ENCODE measurements at places on chromosomes 2 and 18. TPM values are rescaled to one million over a fixed set of nuclear protein-coding genes. Genes with fewer than 3 reads are reported as not detected.

DNA sequence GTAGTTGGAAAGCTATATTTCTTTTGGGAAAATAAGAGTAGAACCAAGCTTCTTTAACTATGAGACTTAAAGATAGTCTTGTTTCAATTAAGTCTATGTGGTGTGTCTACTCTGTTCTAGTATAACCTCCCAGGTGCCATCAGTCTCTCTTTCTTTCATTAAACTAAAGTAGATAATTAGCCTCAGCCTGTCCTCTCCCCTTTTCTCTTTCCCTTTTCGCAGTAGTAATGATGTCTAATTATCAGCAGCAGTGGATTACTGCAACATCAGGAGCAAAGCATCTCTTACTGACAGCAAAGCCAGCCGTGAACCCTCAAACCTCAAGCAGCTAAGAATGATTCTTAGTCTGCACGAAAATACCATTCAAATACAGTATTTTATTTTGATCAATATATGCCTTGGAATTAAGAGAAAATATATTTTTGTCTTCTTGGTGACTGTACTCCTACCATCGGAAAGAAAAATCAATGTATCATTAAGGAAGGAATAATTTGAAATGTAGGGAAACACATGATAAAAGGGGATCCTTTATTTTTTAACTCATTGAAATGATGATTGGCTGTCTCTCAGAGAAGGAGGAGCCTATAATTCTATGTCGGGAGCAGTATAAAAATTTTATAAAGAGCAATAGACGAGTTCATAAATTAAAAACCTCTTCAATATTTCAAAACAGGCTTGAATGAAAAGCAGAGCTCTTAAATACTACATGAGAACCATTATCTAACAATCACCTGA, 4.5 kb downstream of the NOL4 start:
- no peak for DNase-seq

DNA sequence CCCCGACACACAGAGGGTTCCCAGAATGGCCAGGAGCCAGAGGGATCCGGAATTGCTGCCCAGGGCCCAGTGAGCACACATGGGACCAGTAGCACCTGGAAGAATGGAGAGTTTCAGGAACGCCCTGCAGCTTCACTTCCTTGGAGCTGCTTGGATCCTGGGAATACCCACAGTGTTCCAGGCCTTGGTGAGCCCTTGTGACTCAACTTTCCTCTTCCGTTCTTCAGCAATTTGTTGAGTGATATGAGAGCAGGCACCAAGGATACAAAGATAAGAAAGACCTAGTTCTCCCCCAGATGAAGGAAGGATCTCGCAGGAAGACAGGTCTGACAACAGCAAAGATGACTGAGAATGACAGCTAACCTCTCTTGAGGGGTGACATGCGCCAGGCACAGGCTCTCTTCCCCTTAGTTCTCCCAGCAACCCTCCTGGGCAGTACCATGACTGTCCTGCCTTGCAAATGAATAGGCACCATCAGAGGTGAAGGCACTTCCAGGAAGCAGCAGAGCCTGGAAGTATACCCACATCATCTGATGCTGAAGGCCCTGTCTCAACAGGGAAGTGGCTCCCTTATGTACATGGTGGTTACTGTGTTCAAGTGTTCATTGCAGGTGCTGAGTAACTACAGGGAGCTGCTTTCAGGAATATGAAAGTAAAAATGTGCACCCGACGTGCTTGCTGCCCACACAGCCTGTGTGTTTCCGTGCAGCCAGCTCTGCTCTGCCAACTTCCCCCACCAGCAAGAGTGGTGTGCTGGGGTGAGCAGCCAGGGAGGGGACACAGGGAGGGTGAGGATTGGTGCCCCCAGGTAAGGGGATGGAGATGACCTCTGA, 116.2 kb downstream of the STPG4 start:
- DNase-seq, result no peak

DNA sequence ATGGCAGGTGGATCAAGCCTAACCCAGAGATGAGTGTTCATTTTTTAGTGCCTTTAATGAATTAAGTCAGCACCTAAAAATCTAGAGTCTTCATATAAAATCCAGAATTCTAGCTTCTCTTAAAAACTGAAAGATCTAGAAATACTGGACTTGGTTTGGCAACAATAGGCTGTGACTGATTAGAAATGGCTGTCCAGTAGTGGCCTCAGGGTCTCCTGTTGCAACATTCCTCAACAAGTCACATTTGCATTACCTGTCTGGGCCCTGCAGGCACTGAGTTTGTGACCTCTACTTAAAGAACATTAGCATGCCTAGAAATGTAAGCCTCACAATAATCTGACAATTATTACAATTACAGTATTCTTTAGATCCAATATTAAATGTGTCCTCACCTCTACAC, 33.1 kb downstream of the MBD2 start:
- no peak for DNase-seq

- no peak for DNase-seq
Observed at GRCh38 chr18:5449858-5450509, 93.8 kb downstream of the EPB41L3 start.

Gene XIRP2
- 0.12 TPM for total RNA-seq
